ENCODE measurements at places on chromosomes 6 and 20.

DNA sequence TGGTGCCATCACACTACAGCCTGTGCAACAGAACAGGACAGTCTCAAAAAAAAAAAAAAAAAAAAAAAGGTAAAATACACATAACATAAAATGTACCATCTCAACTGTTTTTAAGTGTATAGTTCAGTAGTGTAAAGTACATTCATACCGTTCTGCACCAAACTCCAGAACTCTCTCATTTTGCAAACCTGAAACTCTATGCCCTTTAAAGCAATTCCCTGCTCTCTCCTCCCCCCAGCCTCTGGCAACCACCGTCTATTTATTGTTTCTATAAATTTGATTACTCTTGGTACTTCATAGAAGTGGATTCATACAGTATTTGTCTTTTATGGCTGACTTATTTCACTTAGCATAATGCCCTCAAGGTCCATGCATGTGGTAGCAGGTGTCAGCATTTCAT lies 12.9 kb downstream of the RIPOR2 start:
- DNase-seq, result no peak

DNA sequence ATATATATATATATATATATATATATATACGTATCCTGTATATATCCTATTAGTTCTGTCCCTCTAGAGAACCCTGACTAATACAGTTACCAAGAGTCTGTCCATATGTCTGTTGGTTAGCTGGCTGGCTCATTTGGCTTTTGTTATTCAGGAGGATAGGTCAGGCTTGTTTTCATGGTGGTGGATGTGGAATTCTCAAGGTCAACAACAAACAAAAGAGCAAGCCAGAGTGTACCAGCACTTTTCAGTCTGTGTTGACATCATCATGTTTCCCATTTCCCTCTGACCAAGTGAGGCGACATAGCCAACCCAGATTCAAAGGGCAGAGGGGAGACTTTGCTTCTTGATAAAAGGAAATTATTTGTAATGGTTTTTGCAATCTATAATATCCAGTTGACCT lies 88.5 kb upstream of the PTCHD4 start:
- DNase-seq, result no peak

GRCh38 chr6:97864826-97865225 lies 581.8 kb upstream of the MMS22L start:
- no peak for DNase-seq

GRCh38 chr6:85747093-85747492 lies 104.4 kb upstream of the SYNCRIP start:
- no peak for DNase-seq

DNA sequence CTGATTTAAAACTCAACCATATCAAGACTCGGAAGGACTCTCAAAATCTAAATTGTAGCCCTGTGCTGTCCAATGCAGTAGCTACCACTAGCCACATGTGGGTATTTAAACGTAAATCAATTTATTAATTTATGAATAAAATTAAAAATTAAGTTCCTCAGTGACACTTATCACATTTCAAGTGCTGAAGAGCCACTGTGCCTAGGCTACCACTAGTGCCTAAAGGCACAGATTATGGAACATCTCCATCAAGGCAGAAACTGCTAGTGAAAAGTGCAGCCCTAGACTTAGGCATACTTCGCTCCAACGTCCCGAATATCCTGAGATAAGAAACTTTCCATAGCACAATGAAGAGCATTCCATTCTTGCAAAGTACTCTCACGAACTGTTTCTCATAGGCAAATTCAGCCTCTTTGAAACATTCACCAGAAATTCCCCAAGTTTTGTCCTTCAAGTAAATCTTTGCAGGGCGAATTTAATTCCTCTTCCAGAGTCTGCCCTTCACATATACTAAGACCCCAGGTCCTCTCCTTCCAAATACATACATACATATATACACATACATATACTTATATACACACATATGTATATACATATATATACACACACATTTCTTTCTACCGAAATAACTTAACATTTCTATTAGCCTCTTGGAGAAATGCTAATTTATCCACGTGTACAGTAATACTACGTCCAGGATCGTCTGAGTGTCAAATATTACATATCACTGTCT lies 1.3 kb downstream of the SUPT3H start:
- no peak for DNase-seq

DNA sequence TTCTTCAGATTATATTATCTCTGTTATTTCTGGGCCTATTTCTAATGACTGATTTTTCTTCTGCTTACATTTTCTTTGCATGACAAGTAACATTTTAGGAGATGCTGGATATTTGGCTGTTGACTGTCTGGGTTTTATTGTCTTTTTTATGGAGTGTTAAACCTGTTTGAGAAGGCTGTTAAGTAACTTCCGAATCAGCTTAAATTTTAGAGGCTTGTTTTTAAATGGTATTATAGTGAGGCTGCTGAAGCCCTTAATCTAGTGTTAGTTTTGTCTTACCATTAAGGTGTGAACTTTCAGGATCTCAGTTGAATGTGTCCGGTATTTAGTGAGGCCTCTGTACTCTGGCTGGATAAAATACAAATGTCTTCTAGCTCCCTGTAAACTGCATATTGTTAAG lies 109.8 kb downstream of the EYA4 start:
- DNase-seq, result no peak

- DNase-seq, result no peak
These were observed 180.6 kb downstream of the BCKDHB start for GRCh38 chr6:80287112-80287511.

GRCh38 chr6:158152659-158153058 lies 15.4 kb downstream of the SERAC1 start:
- no peak for DNase-seq

- no peak for DNase-seq
These were observed 109.6 kb downstream of the SLC35B3 start for GRCh38 chr6:8325743-8326142.

GRCh38 chr6:81977486-81977885 lies 225.0 kb upstream of the TENT5A start:
- DNase-seq, result no peak

DNA sequence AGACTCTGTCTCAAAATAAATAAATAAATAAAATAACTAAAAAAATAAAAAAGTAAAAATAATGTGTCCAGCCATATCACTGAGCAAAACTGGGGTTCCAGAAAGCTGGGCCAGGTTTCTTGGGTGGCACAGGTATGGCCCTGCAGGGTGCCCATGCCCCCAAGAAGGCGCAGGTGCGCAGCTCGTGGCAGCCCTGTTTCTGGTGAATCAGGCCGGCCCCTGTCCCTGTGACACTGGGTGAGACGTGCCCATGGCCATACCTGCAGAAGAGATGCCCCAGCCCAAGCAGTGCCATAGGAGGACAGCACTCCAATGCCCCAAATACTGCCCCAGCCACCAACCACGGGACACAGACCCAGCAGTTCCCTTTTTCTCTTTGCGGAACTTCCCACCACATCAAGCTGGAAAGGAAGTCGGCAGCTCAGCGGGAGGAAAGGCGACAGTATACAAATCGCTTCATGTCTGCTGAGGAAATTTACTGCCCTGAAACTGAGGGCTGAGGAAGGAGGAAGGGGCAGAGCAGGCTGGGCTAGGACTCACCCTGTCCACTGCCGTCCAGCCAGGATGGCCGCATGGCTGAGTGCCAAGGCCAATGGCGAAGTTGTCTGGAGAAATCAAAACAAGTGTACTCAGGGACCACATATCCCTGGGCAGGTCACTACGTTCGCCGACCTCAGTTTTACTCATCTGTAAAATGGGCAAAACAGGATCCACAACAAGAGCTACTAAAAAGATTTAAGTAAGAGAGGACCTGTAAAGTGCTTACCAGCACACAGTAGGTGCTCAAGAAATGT lies 55.4 kb downstream of the PREX1 start:
- DNase-seq, result no peak

- no peak for DNase-seq
These were observed 278.5 kb upstream of the MARCKS start for GRCh38 chr6:113578691-113579090.

Data from activated CD8-positive, alpha-beta memory T cell treated with anti-CD3 and anti-CD28 coated beads for 1 hour (primary cell).